ENCODE measurements at places on chromosomes 16 and 17.

DNA sequence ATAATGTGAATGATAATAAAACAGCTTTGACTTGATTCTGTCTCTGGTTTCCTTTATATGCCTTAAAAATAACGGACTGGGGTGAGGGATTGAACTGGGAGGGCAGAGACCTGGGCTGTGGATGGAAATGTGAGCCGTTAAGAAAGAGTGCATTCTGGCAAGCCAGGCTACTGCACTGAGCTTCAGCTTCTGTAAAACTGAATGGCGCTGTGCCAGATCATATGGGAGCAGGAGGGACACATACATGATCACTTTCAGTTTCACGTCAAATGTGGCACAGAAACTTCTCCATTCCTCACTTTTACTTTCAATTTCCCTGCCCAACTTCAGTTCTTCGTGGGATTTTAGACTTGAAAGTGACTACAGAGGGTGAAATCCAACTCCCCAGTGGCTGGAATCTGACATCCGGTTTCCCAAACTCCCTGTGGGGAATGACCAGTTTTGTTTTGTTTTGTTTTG is 1.1 kb downstream of the MT2A start:
- no peak for DNase-seq

DNA sequence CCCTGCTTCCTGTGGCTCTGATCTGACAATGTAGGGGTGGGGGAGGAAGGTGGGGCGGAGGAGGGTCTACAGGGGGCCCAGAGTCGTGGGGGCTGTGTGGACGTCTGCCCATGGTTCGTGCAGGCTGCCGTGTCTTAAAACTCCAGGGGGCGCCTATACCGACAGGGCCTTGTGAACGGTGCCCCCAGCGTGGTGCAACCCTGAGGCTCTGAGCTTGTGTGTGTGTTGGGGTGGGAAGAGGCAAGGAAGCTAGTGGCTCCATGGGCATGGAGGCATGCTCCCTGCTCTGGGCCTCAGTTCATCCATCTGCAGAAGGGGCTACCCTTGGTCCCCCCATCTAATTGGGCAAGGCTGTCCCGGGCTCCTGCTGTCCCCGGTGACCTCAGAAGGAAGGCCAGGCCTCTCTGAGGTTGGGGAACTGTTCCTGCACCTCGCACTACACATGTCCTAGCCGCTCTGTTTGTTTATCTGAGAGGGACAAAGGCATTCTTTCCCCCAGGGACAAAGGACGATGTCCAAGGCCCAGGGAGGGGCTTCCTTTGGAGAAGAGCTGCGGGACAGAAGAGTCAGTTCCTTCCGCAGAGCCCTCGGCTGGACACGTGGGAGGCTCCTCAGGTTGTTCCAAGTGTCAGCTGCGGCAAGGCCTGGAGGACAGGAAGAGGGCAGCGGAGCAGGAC is 13.5 kb downstream of the CA4 start:
- DNase-seq = no peak

- no peak for DNase-seq
Measured at GRCh38 chr16:12268606-12269005, 292.1 kb downstream of the SNX29 start.

DNA sequence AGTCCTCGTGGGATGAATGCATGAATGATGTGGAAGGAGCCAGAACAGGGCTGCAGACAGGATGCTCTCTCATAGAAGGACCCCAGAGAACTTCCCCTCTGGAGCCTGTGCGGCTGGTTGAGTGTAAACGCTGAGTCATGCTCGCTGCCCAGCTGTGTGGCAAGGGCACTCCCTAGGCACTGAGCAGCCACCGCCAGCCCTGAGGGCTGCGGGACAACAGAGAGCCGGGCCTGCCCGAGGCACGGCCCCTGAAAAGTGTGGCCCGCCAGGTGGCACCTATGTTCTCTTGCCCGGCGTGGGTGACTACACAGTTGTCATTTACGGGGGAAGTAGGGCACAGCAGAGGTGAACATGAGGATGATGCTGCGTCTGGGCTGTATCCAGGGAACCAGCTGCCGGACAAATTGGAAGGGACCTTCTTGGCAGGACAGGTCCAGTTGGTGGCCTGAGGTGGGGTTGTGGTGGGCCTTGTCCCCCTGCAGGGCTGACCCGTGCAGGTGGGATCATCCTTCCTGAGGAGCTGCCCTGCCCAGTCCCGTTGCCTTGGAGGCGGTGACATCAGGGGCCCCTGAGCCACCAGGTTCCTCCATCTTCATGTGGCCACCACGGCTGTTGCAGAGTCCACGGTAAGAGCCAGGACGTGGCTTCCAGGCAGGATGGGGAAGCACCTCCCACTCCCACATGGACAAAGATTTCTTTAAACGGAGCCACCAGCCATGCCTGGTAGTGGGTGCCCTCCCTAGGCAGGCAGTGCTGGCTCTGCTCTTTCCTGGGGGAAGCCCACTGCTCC is 94.8 kb upstream of the CBX4 start:
- DNase-seq = no peak

DNA sequence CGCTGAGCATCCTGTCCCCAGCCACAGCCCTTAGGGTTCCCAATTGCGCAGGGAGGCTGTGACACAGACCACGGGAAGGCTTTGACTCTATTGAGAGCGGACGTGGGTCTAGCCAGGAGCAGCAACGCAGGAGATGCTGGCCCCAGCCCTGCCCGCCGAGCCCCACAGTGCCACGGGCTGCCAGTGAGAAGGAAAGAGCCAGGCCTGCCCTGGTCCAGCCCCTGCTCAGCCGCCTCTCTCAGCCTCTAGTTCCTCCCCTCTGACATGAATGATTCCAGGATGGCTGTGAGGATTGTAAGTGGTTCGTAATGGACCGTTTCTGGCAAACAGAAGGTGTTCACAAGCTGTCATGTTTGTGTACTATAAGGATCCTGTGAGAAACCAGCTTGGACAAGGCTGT is 2.5 kb downstream of the BHLHA9 start:
- DNase-seq = no peak

DNA sequence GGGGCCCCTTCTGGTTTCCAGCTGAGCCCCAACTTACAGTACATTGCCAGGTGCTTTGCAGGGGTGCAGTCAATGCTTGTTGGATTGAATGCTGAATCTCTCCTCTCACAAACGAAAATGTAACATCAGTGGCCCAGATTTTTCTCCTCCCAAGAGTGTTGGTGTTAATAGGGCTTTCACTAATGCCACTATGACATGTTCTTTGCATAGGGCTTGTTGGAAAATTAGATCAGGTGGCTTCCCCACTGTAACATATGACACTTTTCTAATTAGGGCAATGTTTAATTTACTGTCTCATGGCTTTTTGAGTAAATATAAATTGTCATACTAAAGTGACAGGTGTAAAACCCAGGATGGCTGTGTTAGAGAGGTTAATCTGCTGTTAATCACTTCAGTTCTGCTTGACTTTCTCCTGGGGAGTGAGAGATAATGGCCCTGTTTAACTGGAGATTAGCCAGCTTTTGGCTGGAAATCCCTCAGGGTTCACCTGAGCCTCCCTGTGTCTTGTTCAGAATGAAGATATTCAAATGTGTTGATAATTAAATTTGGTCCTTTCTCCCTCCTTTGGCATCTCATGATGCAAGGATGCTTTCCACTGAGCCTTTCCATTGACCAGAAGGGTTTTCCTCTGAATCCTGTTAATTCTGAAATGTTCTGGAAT is 502.3 kb downstream of the RBFOX1 start:
- DNase-seq = no peak

- no peak for DNase-seq
Measured at GRCh38 chr17:66947311-66947710, 17.2 kb upstream of the CACNG4 start.

- no peak for DNase-seq
Measured at GRCh38 chr17:2033153-2033552, 3.2 kb downstream of the DPH1 start.

DNA sequence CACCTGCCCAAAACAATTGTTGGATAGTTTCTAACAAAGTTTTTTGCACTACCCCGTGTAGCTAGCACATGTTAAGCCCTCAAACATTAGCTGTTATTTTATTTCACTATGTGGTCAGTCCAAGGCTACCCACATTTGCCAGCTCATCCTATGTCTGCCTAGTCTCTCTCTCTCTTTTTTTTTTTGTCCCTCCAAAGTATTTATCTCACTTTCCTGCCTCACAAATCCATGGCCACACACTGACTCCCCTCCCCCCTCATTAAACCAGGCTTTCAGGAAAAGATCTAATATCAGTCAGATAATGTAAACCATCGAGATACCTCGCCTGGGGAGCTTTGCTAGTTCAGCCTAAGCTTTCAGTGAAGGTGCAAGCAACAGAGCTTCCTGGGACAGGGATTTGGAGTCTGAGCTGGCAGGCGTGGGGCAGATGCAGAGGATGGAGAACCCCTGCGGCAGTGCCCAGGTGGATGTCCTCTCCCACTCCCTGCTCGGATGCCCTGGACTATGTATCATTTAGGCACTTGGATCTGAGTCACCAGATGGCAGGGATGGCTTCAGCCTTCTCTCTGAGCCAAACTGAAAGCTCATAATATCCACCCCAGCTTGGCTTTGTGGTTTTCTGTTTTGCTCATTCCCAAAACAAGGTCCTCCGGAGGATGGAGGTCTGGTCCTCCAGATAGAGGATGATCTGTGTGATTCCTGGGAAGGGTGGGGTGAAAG is 73.7 kb upstream of the FOXF1 start:
- DNase-seq = no peak

- no peak for DNase-seq
Measured at GRCh38 chr17:73455050-73455687, 143.4 kb upstream of the CDC42EP4 start.

- DNase-seq = no peak
Measured at GRCh38 chr16:72952404-72952803, 95.5 kb downstream of the ZFHX3 start.

DNA sequence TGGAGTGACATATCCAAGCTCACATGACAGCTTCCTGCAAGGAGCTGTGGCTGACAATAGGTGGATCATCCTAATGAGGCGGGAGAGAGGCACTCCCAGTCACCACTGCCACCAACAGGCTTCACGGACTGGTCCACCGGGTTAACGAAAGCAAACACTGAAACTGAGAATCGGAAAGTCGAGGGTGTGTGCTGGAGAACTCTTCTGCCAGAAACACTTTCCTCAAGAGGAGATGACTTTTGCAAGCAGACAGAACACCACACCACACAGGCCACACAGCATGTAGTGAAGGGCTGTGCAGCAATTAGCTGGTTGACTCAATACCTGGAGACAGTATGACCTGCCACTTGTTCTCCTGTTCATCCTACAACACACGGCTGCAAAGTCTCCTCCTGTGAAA is 53.0 kb upstream of the DNAJA2 start:
- DNase-seq = no peak

DNA sequence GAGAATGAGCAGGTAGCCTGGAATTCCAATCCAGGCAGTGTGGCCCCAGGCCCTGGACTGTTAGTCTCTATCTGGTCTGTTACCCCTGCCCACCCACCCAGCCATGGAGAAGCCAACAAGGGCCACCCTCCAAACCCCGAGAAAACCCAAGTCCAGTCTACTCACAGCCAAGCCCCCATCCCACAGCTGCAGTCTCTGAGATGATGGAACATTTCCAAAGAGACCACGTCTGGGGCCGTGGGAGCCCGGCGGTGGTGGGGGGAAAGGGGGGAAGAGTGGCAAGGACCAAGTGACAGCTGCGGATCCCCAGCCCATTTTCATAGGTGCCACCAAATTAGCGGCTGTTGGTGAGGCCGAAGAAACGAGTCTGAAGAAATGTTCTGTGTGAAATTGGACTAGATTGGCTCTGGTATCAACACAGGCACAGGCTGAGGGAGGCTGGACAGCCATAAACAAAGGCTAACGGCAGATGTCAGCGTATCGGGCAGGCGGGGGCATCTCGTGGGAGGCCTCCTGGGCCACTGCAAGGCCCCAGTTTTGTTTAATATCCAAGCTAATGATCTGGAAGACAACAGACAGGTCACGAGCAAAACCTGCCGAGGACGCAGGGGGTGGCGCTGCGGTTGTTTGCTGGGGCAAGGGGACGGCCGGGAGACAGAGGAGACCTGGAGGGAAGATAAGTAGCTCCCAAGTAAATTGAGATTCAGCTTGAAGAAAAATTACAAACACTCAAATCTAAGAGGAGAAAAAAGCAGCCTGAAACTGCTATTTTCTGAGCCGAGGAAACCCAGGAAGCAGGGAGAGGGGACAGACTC is 53.4 kb downstream of the RBFOX3 start:
- DNase-seq = no peak

DNA sequence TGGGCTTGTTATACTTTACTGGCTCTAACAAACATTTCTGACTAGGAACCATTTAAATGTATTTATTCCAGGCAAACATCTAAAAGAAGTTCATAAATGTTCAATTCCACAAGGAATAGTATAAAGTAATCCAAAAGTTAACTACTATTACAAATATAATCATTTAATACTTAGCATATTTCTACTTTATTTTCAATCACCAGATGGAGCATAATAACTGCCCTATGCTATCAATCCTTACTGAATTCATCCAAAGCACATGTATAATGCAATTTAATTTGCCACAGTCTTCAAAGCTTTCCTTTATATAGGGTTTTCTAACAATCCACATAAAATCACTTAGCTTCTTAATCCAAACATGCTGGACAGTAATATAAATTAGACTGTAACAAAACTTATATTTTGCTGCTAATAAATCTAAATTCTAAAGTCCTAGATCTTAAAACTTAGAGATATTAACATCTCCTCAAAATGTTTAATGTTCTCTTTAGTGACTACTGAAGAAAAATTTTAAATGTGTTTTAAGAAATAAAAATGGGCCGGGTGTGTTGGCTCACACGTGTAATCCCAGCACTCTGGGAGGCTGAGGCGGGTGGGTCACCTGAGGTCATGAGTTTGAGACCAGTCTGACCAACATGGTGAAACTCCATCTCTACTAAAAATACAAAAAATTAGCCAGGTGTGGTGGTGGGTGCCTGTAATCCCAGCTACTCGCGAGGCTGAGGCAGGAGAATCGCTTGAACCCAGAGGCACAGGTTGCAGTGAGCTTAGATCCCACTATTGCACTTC is 5.9 kb downstream of the MEIOB start:
- no peak for DNase-seq

DNA sequence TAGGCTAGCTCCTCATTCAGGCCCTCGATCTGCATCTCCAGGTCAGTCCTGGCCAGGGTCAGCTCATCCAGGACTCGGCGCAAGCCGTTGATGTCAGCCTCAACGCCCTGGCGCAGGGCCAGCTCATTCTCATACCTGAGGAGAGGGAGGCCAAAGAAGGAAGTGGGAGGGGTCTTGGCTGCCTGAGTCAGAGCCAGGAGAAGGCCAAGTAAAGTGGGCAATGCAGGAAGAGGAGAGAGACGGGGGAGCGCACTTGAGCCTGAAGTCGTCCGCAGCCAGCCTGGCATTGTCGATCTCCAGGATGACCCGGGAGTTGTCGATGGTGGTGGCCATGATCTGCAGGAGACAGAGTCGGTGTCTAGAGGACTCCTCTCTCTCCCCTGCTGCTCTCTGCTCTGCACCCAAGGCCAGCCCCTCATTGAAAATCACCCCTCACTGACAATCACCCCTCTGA is 1.8 kb downstream of the KRT15 start:
- DNase-seq = no peak

DNA sequence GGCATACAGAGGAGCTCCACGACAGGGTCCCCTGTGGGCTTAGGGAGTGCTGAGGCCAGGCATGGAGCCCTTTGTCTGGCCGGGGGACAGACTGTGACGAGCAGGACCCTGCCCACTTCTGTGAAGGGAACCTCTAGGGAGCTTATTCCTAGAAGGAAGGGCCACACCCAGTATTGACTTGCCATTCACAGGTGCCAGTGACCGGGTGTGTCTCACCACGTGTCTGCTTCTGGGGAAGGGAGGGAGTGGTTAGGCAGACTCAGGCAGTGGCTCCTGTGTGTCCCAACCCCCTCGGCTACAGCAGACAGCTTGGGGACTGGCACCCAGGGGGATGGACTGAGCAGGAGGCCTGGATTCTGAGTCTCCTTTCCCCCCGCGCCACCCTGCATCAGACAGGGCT is 57.2 kb downstream of the SOCS1 start:
- no peak for DNase-seq

Data from iPS DF 6.9 (cell line).